Stimulated activated CD4-positive, alpha-beta T cell treated with anti-CD3 and anti-CD28 coated beads, Interleukin-2, amount 100 ng/mL, for 24 hours (primary cell): ENCODE measurements at places on chromosomes 11 and 22.

GRCh38 chr11:283405-284104 is 5.3 kb downstream of the NLRP6 start:
- DNase-seq, result no peak

DNA sequence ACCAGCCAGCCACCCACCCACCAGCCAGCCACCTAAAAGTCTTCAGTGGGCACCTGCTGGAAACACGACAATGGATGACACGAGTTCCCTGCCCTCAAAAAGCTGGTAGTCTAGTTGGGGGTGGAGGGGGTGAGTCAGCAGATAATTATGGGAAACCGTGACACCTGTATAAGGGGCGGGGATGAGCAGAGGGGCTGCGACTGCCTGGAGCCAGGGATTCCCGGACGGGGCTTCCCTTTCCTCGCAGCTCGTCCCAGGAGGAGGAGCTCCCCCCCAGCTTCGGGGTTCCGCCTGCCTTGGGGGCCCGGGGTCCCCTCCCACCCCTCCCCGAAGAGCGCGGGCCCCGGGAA is 2.3 kb upstream of the RTN4RL2 start:
- DNase-seq, result no peak

GRCh38 chr22:17853073-17853472 is 78.8 kb upstream of the BID start:
- DNase-seq, result no peak

DNA sequence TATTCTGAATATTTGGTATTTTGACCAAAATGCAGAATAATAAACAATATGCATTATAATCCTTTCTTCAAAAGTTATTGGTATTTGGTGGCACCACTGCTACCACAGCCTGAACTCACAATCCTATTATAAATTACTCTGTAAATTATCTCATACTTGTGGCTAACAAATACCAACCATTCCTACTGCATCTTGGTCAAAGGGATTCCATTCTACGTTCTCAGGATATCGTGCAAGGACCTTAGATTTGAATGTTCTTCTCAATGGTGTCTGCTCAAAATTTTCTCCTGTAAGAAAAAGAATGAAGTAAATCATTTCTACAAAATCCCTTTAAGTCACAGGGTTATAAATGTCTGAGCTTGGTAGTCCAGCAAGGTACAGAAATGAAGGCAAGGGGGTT is 58.7 kb downstream of the DENND5A start:
- no peak for DNase-seq

GRCh38 chr11:123393312-123393927 is 36.6 kb upstream of the GRAMD1B start:
- no peak for DNase-seq

- DNase-seq, result no peak
These were observed 6.8 kb downstream of the GTSE1 start for GRCh38 chr22:46303347-46303965.

- no peak for DNase-seq
These were observed 70.2 kb upstream of the LMO1 start for GRCh38 chr11:8333811-8334401.

GRCh38 chr22:49229483-49230193 is 598.0 kb downstream of the BRD1 start:
- no peak for DNase-seq

DNA sequence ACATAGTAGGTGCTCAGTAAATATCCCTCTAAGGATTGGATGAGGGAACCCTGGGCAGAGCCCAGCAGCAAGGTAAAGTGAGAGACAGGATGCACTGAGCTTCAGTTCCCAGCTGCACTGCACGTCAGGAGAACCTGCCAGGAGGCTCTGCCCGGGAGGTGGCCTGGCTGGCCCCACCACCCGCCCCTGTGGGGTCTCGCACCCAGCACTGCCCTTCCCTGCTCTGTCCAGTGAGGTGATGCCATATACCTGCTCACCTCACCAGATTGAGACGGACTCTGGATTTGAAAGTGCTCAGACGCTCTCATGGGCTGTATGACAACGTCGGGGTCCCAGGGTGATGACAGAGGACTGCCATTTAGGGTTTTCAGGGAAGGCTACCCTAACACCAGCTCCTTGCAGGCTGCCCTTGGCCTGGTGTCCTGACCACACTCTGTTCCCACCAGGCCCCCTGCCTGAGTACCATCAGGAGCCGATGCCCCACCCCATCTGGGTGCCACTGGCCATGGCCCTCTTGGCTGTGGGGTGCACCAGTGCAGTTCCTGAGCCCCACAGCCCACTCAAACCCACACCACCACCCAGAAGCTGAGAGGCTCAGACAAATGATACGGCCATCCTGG is 61.7 kb upstream of the FGF3 start:
- DNase-seq, result no peak

DNA sequence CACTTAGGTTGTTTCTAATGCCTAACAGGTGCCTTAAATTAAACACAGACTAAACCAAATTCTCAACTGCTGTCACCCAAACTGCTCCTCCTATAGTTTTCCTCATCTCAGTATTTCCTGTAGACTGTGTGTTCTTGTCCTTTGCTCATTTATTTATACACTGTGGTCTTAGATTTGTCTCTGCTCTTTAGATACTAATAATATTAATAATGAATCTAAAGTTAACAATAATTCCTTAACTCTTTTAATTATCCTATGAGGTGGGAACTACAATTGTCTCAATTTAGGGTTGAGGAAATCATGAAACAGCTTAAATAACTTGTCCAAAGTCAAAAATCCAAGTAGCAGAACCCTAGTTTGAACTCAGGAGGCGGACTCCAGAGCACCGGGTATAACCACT is 43.9 kb upstream of the YPEL1 start:
- no peak for DNase-seq

DNA sequence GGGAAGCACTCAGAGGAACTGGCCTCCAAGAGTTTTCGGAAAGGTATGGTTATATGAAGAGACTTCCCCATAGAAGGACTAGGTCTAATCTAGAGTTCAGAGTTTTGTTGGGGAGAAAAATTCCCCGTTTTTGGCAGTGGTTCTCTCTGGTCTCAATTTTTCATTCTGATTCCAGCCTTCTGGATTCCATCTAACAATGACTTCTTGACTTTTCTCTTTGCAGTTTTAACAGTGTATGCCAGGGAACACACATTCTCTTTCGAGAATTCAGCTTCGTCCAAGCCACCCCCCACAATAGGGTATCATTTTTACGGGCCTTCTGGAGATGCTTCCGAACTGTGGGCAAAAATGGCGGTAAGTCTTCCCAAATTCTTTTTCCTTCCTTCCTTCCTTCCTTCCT is 115.6 kb downstream of the CSTPP1 start:
- DNase-seq, result no peak
